Vagina (tissue), 2 donors: ENCODE measurements at places on chromosomes 11 and 22.

GRCh38 chr11:77107950-77108349 lies 5.3 kb downstream of the OMP start:
- DNase-seq: no peak

DNA sequence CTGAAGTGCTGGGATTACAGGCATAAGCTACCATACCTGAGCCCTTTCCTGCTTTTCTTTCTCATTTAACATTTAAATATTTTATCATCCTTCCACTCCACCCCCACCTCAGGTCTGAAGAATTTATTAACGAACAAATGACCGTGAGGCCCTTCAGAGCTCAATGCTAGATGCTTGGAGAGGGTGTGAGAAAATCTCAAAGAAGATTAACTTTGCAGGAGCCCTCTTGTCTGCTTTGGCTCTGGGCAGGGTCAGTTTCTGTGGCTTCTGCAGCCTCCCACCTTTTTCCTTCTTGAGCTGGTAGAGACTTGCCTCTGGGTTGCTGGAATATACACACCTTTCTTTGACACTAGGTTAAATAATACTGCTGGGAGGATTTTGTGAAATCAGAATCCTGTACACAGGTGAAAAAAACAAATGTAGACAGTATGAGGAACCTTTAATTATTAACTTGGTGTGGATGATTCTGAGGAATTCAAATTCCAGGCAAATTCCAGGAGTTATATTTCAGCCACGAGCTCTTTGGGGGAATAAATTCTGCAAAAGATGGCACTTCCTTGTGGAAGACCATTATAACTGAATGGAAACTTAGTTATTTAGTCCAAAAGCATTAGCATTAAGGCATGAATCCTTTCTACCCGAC lies 3.4 kb upstream of the ZBTB44 start:
- no peak for DNase-seq

- no peak for DNase-seq
Observed at GRCh38 chr22:46471901-46472721, 65.3 kb downstream of the CELSR1 start.

DNA sequence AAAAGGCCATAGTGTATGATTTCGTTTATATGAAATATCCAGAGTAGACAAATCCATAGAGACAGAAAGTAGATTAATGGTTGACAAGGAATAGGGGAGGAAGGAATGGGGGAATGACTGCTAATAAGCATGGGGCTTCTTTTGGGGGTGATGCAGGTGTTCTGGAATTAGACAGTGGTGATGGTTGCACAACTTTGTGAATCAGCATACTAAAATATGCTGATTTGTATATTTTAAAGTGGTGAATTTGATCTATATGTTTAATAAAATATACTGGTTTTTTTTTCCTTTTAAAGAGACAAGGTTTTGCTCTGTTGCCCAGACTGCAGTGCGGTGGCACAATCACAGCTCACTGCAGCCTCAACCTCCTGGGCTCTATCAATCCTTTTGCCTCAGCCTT lies 6.5 kb upstream of the HORMAD2 start:
- no peak for DNase-seq

- no peak for DNase-seq
Observed at GRCh38 chr22:45231293-45231692, 9.4 kb downstream of the KIAA0930 start.

DNA sequence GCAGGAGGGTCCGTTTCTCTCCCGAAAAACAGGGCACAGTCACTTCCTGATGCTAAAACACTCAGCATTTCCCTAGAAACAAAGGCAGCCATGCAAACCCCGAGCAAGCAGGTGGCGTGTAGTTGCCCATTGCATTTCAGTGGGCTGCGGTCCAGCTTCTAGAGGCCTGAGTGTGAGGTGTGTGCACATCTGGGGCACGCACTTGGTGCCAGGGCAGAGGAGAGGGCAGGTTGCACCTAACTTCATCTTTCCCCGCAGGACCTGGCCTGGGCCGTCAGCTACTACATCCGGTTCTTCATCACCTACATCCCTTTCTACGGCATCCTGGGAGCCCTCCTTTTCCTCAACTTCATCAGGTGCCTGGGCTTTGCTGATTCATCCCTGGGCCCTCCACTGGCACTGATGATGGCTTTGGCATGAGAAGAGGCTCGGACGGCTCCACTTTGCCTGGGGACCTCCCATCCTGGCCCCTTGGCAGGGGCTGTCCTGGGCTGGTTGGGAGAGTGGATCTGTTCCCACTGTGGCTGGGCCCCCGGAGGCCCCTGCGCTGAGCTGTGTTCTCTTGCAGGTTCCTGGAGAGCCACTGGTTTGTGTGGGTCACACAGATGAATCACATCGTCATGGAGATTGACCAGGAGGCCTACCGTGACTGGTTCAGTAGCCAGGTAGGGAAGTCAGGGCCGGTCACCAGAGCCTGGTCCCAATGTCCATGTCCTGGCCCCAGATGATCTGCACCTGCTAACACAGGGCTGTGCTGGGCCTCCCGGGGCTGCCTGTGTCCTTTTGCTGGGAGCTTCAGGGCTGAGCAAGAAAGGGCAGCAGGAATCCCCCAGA lies 28.4 kb downstream of the FADS3 start:
- DNase-seq: no peak
